ENCODE measurements at places on chromosomes 7 and 10. TPM values are rescaled to one million over a fixed set of nuclear protein-coding genes. Genes with fewer than 3 reads are reported as not detected.

- no peak for DNase-seq
These were observed 200.1 kb downstream of the ACTR3B start for GRCh38 chr7:152959610-152960009.

The CFAP43 gene
- total RNA-seq = 0.49 TPM

The PVRIG gene
- 0.53 TPM for total RNA-seq

- DNase-seq = no peak
These were observed 55.1 kb downstream of the EZH2 start for GRCh38 chr7:148828965-148829364.

The RBP4 gene
- 15.1 TPM for total RNA-seq

The ZP3 gene
- total RNA-seq = 4.8 TPM
